ENCODE measurements at places on chromosomes 6 and 20.
A peak's percentile ranks its signal among the peaks of the same experiment; 100 is the strongest.

GRCh38 chr20:12435268-12435667 is 517.6 kb downstream of the BTBD3 start:
- DNase-seq: no peak

DNA sequence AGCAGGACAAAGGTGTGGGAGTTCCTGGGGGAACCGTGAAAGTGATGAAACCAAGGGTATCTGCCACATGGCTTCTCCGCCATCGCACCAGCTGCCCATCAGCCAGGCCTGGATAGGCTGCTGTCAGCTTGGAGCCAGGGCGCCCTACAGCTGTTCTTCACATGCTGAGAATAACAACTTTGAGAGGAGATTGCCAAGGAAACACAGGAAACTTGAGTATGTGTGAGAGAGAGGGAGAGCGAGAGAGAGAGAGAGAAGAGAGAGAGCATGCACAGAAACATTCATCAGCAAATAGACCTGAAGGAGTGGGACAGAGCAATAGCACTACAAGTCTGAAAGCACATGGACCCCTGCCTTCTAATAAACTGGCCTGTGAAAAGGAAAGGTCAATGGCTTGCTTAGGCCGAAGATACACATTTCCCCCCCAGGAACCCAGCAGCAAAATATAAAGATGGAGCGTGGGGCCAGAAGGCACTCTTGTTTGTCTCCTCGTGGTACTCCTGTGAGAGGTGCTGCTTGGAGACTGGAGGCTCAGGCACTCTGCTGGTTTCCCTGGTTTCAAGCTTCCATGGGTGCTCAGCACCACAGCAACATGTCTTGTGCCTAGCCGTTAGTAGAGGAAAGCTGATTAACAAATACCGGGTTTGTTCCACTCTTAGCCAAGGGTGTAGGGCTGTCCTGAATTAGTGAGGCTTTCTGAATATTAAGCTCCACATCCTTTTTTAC is 53.0 kb downstream of the SNAP25 start:
- DNase-seq: no peak

GRCh38 chr20:41078329-41078728 is 49.7 kb downstream of the TOP1 start:
- no peak for DNase-seq

DNA sequence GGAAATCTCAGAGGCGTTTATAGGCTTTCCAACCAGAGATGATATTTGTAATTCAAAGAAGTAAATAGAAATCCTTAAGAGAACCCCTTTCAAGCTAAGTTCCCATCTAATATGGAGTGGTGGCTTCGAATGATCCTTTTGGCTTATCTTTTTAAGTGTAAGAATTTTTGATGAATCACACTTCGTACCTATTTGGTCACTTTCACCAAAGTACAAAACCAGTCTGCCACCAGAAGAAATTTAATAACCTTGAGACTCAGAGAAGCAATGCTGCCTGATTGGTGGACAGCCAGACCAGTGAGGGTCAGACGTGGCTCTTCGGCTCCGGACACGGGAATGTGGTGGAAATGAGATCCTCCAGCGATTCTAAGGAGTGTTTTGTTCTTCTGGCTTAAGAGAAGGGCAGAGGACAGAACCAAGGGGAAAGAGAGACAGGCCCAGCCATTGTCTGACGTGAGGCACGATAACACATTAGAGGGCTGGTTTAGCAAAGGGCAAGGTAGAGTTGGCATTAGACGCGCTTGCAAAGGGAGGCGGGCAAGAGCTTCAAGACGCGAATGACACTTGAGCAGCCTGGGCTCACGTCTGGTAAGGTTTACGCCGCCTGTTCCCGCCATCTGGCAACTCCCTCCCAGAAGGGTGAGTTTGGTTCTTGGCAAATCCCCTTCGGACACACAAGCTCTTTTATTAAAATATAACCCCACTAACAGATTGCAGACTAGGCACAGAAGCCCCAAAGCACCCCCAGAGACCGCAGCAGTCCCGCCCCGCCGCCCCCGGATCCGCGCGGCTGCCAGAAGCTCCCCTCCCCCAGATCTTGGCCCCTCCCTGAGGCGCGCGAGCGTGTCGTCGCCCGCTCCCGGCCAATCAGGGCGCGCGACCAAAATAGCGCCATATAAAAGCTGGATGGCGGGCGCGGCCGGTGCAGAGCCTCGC is 50.0 kb upstream of the EZR start:
- peak; percentile 98 for DNase-seq

DNA sequence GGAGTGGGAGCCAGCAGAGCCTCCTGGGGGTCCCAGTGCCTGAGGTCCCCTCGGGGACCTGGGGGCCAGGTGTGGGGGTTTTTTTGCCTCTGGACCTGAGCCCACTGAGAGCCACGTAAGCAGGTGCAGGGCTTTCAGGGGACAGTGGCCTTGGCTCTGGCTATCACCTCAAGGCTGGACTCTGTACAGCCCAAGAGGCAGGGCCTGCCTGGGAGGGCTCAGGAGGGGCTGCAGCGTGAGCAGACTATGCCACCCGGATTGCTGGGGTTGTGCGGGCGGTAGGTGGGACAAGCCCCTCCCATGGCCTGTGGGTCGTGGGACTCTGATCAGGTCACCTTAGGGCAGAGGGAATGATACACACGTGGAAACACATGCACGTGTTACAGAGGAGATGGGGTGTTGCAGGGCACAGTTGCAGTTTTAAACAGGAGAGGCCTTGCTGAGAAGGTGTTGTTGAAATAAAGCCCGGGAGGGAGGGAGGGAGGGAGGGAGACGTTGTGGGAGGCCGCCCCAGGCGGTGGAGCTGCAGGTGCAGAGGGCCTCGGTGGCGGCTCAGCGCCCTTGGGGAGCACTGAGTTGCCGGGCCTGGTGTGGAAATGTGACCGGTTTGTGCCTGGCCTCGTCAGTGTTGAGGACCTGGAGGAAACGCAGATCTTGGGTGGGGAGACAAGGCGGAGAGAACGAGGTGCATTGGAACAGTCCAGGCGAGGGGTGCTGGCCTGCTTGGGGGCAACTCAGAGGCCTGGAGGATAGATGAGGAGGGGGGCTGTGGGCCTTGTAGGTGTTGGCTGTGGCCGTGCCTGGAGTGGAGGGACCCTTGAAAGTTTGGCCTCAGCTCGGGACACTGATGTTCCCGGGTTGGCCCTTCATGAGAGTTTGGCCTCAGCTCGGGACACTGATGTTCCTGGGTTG is 2.3 kb downstream of the TCEA2 start:
- DNase-seq: no peak

- no peak for DNase-seq
These were observed 18.3 kb upstream of the GTSF1L start for GRCh38 chr20:43744966-43745730.

GRCh38 chr6:55839080-55839479 is 36.3 kb downstream of the BMP5 start:
- DNase-seq: no peak

GRCh38 chr6:162226803-162227202 is 500.8 kb downstream of the PRKN start:
- DNase-seq: no peak

- DNase-seq: no peak
These were observed 8.8 kb upstream of the CDH22 start for GRCh38 chr20:46316984-46317684.

- no peak for DNase-seq
These were observed 297.5 kb downstream of the CLIC5 start for GRCh38 chr6:45718131-45718530.

DNA sequence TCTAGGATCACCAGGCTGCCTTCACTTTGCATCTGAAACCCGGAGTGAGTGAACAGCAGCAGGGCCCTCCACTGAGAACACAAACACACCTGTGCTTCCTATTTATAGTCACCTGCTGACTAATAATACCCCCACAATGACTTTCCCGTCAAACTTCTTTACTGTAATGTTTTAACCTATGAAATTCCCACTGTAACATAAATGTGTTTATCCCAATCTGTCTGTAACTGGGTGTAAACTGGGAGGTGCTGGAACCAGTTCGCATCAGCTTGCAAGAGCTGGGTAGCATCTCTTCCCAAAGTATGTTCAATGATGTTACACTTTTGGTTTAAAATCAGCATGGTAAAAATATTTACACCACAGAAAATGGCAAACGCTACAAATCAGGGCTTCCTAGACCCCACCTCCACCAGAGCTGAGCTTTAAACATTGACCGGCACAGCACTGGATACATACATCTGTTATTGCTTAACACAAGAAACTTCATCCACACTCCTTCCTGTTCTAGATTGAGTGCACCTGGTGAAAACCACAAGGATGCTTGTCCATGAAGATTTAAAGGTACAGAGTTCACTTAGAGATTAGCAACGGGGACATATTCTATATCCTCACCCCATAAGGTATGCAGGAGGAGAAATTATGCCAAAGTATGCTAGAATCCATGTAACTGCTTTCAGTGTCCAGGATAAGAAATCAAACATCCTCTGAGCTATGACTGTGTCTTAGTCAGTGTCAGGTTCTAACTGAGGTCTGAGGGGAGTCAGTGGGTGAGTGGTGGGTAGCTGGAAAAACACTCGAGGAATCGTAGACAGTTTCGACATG is 79.0 kb downstream of the ALDH8A1 start:
- DNase-seq: peak; percentile 13

DNA sequence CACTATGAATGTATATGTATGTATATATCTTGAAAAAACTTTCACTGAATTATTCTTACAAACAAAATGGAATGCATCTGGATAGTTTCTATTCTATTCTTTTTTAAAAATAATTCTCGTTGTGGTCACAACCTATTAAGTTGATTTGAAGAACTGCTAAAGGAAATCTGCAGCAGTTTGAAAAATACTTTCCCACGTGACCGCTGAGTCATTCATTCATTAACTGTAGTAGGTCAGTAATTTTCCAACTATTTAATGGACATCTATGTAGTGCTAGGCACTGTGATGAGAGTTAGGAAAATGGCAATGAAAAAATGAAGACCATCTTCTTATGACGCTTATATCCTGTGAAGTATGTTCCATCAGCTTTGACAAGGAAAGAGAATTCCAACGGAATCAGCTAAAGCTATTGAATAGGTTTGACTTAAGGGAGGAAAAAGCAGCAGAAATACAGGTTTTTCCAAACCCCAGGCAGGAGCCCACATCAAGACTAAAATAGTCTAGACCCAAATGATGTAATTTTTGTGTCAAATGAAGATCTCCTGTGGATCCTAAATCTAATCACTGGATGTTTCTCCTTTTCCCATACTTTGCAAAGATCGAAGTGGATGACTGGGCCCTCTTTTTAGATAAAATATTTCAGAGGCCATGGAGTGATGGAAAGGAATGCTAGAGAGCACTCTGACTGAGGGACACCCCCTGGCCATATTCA is 4.1 kb upstream of the EFHC1 start:
- DNase-seq: no peak

GRCh38 chr6:79605061-79605460 is 26.1 kb upstream of the SH3BGRL2 start:
- DNase-seq: peak; percentile 10

GRCh38 chr6:139473231-139473701 is 98.8 kb upstream of the CITED2 start:
- DNase-seq: peak; percentile 68

GRCh38 chr6:33952016-33952415 is 148.2 kb upstream of the MLN start:
- DNase-seq: no peak

DNA sequence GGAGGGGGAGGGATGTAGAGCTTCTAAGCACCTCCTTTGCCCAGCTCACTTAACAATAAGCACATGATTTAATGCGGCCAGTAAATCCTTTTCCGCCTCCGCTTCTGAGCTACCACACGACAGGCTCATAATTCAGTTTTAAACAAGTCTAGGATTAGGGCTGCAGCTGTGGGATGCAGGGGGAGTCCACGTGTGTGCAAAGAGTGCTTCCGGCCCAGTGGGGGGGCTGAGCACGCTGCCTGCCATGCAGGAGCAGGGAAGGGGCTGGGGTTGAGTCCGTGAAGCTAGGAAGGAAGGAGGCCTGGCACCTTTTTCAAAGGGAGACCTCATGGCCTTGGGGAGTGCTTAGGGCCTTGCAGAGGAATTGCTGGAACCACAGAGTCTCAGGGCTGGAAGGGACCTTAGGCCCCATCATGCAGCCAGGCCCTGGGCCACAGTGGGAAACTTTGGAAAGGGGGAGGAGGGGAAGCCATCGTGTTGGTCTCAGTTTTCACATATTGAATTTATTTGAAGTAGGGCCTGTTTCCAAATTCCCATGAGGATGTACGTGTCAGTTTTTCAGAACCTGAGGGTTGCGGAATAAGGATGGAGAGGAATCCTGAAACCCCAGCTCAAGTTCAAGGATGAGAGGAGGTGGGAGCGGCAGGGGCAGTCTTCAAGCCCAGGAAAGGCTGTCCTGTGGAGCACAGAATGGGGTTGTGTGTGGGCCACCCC is 96.1 kb downstream of the VEGFA start:
- DNase-seq: no peak

GRCh38 chr6:16184129-16184528 is 54.3 kb upstream of the GMPR start:
- no peak for DNase-seq

DNA sequence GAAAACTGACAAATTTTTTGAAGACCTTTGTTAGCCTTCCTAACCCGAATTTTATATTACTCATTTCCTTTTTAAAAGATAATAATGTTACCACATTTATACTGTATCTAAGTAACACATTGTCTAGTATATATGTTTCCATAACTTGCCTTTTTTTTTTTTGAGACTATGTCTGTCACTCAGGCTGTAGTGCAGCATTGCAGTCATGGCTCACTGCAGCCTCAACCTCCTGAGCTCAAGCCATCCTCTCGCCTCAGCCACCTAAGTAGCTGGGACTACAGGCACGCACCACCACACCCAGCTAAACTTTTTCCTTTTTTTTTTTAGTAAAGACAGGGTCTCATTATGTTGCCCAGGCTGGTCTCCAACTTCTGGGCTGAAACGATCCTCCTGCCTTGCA is 18.6 kb downstream of the ZNFX1 start:
- DNase-seq: no peak

- no peak for DNase-seq
These were observed 116.6 kb upstream of the MAFB start for GRCh38 chr20:40805592-40805991.

DNA sequence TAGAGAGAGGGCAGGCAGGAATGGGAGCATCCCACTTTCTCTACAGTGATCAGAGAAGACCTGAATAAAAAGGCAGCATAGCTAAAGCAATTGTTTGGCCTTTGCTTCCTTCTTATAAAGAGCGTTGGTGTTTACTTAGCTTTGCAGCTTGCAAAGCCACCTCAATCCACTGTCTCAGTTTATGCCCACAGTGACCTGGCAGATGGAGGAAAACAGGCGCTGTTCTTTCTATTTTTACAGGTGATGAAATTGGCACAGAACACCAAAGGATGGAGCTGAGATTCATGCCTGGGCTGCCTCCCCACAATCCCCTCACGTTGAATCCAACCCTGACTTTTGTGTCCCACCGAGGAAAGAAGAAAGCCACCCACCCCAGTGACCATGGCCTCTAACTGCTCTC is 130.5 kb downstream of the TTLL2 start:
- DNase-seq: no peak

GRCh38 chr20:47336129-47336754 is 20.3 kb downstream of the ZMYND8 start:
- no peak for DNase-seq

GRCh38 chr6:165515963-165516624 is 146.9 kb downstream of the PDE10A start:
- DNase-seq: no peak
